ENCODE measurements at places on chromosomes 1 and 21.
A peak's percentile ranks its signal among the peaks of the same experiment; 100 is the strongest.

DNA sequence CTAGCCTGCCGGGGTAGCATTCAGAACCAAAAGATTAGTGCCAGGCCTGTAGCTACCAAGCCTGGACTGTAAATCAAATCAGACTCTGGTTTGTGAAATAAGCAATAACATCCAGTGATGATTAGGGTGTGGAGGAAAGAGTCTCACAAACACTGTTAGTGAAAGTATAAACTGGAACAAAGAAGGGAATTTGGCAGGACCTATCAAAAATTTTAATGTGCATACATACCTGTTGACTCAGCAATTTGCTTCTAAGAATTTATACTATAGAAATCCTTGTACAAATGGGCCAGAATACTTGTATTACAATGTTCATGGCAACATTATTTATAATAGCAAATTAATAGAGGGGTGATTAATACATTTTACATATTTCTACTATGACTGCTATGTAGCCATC is 109.8 kb upstream of the WARS2 start:
- DNase-seq = no peak

- DNase-seq = no peak
These were observed 4.5 kb downstream of the GUCA2B start for GRCh38 chr1:42157667-42158066.

DNA sequence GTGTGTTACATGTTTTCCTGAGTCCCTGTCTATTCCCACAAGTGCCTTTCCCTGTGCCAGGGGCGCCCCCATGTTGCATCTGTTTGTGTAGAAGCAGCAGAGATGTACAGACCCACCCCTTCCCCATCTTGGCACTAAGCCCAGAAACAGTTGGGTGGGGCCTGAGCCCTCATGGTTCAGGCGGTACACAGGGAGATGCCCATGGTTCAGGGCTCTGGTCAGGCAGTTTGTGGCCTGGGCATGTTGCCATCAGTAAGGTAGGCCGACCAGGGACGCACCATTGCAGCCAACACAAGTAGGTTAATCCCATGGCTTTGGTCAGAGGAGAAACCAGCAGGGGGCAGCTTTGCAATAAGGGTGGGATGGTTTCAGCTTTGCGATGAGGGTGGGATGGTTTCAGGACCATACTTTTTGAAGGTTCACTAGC is 914 bp upstream of the ADGRB2 start:
- DNase-seq = peak; percentile 60

- DNase-seq = no peak
These were observed 2.2 kb downstream of the LAMC2 start for GRCh38 chr1:183188240-183188639.

DNA sequence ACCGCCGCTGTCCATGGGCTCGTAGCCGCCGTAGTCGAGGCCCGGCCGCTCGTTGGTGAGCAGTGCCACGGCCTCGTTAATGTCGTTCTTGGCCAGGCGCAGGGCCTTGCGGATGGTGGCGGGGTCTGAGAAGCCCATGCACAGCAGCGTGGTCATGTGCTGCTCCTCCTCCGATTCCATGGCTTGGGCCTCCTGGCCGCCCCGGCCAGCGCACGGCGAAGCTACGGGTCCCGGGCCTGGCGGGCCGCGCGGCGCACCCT is 300 bp downstream of the USP24 start:
- DNase-seq = peak; percentile 58

DNA sequence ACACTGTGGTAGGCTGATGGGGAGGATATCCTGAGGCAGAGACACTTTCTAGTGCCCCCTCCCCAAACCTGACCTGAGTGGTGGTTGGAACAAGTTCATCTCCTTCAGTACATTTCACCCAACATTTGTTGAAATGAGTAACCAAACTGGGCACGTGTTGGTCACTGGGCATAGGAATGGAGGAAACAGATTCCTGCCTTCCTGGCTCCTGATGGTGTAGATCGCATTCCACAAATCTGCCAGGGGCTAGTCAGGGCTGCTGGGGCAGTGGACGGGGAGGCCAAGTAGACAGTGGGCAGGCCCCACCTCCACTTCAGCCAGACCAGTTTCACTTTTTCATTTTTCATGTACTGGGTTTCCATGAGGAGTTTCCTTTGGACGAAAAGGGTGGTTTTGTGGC is 16.5 kb upstream of the ALX3 start:
- no peak for DNase-seq

DNA sequence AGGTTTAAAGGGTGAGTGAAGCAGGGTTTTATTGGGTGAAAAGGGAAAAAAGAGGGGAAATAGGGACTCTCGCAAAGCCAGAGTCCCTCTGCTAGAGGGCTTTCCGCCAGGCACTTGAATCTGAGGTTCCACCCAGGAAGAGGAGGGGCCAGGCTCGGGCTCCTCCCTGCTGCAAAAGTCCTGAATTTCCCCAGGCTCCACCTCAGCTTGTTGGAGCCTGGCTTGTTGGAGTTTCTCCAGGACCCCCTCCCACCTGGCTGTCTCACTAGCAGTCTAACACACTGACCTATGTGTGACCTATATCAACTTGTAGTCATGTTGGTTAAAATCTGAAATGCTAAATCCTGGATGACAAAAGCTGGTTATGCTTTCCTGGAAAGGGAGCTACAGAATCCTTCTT is 25.5 kb downstream of the GBP2 start:
- no peak for DNase-seq
